CD4-positive, alpha-beta T cell treated with Interleukin-4 for 4 hours (primary cell): ENCODE measurements at places on chromosomes 6 and 20.
A peak's percentile ranks its signal among the peaks of the same experiment; 100 is the strongest.

DNA sequence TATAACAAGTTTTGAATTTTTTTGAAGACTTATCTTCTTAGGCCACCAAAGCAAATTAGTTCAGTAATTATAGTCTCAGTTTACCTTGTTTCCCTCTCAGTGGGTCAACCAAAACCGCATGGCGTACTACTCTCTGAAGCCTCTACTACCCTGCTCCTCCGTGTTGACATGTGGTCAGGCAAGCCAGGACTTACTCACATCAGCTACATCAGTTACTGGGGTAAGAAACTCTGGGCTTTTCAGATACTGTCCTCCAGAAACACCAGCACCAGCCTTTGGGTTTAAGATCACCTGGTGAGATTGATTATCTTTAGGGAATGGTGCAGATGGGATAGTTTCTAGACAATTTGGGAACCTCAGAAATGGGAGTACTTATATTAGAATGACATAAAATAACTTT, 55.1 kb downstream of the KCNQ5 start:
- DNase-seq: no peak

DNA sequence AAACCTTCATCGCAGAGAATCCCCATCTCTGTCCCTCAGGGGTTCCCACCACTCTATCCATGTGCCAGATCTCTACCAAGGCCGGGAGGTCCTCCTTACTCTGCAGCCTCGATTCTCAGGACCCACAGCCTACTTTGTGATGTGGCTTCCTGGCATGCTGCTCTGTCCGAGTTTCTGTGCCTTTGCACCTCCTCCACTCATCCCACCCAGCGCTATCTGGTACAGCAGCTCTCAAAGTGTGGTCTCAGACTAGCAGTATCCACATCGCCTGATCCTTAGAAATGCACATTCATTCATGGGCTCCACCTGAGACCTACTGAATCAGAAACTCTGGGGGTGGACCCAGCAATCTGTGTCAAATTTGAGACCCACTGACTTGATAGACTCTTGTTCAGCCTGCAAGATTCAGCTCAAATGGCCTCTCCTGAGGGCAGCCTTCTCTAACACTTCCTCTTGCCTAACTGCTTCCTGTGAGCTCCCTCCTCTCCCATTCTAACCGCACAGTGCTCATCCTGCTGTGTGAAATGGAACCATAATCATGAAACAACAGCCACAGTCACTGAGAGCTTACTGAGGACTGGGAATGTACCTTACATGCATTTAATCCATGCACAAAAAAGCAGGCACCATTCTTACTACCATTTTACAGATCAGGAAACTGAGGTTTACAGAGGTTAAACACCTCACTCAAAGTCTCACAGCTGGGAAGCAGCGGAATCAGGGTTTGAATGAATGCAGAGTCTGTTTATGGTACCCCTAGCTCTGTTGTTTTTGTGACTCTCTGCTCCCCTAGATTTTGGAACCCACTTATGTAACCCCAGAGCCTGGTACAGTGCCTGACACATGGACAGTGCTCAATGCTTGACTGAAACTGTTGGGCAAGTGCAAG, 69.4 kb downstream of the JPH2 start:
- DNase-seq: no peak

DNA sequence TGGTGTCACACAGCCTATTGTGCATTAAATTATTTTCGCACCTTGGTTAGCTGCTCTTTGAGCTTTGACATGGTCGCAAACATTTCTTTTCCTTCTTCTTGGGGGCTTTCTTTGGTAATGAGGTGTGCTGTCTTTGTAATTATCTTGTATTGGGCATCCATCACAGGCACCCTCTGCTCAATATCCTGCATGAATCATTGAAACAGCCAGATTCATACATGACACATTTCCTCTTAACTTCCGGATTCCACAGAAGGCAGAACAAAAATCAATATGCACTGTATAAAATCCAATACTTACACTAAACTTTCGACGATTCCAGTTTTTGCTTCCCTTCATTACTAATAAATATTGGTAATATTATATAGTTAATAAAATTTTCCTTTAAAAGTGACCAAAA, 175.6 kb downstream of the SYNE1 start:
- no peak for DNase-seq

DNA sequence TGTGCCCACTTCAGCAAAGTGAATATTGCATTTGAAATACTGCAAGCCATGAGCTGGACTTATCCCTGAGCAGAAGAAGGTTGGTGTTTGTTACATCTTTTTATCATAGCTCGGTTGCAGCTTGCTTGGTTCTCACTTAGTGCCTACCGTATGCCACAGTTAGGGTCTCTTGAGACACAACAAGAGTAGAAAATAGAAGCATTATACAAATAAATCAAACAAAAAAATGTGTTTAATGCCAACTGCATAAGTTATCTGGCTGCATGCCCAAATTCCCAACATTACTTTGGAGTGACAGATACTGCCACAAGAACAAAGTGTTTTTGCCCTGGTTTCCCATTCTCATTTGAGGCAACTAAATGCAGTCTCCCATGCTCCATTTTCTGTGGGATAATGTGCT, 53.9 kb upstream of the LAMP5 start:
- DNase-seq: no peak

DNA sequence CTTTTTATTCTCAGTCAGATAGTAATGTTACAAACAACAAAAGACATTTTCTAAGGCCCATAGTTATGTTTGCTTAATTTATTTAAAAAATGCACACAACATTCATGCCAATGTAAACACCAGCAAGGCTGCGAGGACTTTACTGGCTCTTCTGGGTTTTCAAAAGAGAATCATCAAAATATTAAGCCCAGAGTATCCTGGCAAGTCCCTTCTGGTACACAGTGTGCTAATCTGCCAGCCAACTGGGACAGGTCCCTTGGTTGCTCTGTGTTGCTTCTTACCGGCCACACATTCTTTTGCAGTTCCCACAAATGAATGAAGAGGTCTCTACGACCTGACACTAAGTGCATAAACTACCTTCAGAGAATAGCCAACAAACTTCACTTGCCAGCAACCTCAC, 42.6 kb upstream of the SPDEF start:
- no peak for DNase-seq

DNA sequence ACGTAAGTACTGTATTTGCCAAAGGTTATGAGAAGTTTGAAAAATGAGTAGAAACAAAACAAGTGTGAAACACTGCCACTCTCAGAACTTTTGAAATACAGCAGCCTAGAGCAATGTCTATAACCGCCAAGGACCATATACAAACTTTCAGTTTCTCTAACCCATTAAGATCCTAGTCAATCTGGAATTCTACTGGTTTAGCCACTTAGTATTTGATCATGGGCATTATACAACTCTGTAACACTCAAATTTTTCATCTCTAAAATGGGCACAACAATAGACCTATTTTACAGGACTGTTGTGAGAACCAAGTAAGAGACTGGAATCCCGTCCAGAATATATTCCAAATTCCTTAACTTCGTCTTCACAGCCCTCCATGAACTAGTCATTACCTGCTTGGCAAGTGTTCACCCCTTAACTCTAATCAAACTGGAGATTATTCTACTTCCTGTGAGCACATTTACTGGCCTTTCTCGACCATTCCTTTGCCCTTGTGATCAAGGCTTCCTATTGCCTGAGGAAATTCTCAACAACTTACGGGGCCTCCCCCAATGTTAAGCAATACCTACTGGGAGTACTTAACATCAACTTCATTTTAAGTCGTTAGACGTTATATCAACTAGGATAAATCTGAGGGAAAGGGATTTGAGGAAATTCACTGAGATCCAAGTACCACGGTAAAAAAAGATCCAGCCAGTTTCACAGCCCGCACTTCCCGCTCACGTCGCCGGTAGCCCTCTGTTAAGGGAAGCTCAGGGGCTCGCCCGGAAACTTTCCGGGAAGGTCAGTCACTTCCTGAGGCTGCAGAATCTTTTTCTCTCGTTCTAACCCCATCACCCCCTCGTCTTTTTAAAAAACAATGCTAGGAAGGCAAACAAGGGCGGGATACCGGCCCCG, 1.1 kb downstream of the EIF2S2 start:
- peak; percentile 30 for DNase-seq

- no peak for DNase-seq
Measured at GRCh38 chr6:143429970-143430369, 20.5 kb downstream of the ADAT2 start.

GRCh38 chr6:39893286-39893685, 41.0 kb downstream of the MOCS1 start:
- DNase-seq: no peak

DNA sequence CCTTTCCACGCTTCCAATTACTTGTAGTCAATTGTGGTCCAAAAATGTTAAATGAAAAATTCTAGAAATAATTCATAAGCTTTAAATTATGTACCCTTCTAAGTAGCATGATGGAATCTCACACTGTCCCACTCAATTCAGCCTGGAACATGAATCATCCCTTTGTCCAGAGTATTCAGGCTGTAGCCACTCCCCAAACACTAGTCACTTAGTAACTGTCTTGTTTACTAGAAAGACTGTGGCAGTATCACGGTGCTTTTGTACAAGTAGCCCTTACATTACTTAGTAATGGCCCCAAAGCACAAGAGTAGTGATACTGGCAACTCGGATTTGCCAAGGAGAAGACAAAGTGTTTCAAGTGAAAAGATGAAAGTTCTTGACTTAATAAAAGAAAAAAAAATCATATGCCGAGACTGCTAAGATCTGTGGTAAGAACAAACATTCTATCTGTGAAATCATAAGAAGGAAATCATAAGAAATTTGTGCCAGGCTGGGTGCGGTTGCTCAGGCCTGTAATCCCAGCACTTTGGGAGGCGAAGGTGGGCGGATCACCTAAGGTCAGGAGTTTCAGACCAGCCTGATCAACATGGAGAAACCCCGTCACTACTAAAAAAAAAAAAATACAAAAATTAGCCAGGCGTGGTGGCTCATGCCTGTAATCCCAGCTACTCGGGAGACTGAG, 168.5 kb upstream of the SIM1 start:
- DNase-seq: no peak

GRCh38 chr20:7520361-7520760, 419.9 kb downstream of the HAO1 start:
- DNase-seq: no peak

DNA sequence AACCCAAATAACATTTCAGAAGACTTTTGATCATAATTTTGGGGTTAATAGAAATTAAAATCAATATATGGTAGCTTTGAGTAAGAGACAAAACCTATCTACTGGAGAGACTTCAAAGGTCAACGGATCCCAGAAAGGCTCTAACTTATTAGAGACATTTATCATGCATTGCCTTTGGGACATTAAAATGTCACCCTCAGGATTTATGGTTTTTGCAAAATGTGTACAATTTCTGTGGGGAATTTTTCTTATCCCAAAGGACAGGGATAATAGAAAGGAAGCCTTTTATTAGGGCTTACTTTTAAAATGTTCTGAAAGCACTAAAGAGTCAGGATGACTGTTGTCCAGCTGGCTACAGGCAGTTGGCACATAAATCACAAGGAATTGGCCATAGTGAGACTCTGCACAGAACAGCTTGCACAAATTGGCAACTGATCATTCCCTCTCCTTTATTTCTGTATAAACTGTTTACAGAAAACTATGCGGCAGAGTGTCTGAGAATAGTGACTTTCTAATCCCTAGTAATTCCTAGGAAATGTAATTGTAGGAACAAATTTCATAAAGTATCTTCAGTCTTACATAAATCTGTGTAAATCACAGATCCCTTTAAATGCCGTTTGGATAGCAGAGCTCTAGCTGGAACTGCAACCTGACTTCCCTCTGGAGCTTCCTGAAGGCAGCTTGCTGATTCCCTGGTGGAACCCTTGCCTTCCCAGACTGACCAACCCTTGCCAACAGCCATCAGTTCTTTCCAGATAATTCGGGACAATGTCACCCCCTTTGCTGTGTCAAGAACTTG, 201.1 kb upstream of the PREP start:
- DNase-seq: no peak

- no peak for DNase-seq
Measured at GRCh38 chr6:64266351-64266821, 630.8 kb downstream of the PHF3 start.

DNA sequence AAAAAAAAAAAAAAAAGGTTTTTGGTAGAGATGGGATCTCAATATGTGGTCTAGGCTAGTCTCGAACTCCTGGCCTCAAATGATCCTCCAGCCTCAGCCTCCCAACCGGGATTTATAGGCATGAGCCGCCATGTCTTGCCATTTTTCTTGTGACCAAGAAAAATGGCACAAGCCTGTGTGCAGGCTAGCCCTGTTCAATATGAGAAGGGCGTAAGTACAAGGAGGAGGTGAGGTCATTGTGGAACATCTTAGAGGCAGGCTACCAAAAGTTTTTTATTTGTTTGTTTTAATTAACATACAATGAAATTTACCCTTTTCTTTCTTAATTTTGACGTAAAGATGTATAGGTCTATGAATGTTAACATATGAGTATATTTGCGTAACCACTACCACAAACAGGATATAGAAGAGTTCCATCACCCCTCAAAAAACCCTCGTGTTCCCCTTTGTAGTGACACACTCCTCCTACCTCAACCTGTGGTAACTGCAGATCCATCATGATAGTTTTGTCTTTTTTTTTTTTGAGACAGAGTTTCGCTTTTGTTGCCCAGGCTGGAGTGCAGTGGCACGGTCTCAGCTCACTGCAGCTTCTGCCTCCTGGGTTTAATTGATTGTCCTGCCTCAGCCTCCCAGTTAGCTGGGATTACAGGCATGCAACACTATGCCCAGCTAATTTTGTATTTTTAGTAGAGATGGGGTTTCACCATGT, 28.3 kb upstream of the KIF3B start:
- peak; percentile 56 for DNase-seq

GRCh38 chr6:31861919-31862343, 690 bp downstream of the NEU1 start:
- no peak for DNase-seq

DNA sequence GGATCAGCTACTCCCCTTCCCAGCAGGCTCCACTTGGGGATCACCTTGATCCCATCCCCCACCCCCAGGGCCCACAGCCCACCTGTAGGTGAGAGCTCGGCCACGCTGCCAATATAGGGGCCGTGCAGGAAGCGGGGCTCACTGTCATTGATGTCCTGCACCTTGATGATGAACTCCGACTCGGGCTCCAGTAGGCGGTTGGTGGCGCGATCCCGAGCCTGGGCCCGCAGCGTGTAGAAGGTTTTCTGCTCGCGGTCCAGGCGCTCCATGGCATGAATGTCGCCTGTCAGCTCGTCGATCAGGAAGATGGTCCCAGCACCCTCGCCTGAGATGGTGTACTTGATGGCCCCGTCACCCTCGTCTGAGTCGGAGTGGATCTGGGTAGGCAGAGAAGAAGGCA, 67.4 kb downstream of the CDH22 start:
- DNase-seq: no peak

GRCh38 chr6:167973148-167973885, 24.2 kb upstream of the KIF25 start:
- no peak for DNase-seq
